Esophagus squamous epithelium (tissue), 5 donors: ENCODE measurements at places on chromosomes 13 and 19.

DNA sequence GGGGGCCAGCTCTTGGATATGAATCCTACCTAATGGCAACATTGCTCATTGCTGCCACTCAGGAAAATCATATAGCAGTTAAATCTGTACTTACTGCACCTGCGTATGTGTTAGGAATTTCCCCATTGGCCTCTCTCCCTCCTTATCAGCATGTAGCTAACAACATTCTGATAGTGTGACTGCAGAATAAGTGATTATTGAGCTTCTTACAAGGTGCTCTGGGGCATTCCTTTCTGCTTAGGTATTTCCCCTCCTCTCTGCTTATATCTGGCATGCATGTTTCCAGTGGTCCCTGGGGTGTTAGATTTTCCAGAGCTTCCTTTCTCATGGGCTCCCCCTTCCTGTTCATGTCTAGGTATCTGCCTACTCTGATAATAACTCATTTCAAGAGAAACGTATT, 414.1 kb upstream of the SLITRK1 start:
- no peak for DNase-seq

GRCh38 chr13:36530861-36531590, 98.7 kb downstream of the CCNA1 start:
- no peak for DNase-seq

- DNase-seq, result no peak
Observed at GRCh38 chr19:1312767-1313694, 27.4 kb downstream of the EFNA2 start.

- DNase-seq, result no peak
Observed at GRCh38 chr19:18789883-18790565, 1.1 kb downstream of the COMP start.

GRCh38 chr13:48492096-48492440, 40.8 kb downstream of the RCBTB2 start:
- DNase-seq, result no peak

- no peak for DNase-seq
Observed at GRCh38 chr13:70297189-70297616, 189.0 kb upstream of the KLHL1 start.

- DNase-seq, result no peak
Observed at GRCh38 chr19:45428384-45429231, 4.9 kb upstream of the ERCC1 start.

GRCh38 chr13:33497146-33497845, 211.7 kb upstream of the STARD13 start:
- no peak for DNase-seq

- no peak for DNase-seq
Observed at GRCh38 chr13:48483575-48483974, 49.3 kb downstream of the RCBTB2 start.

DNA sequence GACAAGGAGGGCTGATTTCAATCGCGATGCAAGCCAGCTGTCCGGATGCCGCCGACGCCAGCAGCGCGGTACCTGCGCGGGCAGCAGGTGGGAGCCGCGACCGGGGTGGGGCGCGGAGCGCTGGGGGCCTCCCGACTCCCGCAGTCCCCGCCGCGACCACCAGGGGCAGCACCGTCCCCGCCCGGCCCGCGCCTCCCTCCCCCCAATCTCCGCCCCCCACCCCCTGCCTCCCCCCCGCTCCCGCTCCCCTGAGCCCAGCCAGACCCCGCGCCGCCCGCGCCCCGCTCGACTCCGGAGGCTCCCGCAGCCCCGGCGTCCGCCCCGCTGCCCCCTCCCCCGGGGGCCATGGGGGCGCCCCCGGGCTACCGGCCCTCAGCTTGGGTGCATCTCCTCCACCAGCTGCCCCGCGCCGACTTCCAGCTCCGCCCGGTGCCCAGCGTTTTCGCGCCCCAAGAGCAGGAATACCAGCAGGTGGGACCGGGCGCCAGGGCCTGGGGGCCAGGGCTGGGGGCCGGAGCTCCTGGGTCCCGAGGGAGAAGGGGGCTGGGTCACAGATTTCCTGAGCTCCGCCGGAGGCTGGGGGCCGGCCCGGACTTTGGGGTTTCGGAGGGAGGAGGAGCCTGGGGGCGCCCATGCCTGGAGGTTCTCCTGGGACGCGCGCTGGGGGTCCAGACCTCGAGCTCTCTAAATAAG, at the start of gene TTYH1:
TTYH1 (plus strand) TSS at position 257 of the 693 bp plus-strand sequence; CDS start at position 346, 89 bp downstream.
- no peak for DNase-seq

- DNase-seq, result no peak
Observed at GRCh38 chr19:12465211-12465610, 19.4 kb downstream of the ZNF709 start.

- DNase-seq, result no peak
Observed at GRCh38 chr19:53131727-53132126, 983 bp downstream of the ZNF415 start.

GRCh38 chr19:10000171-10000826, 10.0 kb downstream of the COL5A3 start:
- DNase-seq, result no peak

DNA sequence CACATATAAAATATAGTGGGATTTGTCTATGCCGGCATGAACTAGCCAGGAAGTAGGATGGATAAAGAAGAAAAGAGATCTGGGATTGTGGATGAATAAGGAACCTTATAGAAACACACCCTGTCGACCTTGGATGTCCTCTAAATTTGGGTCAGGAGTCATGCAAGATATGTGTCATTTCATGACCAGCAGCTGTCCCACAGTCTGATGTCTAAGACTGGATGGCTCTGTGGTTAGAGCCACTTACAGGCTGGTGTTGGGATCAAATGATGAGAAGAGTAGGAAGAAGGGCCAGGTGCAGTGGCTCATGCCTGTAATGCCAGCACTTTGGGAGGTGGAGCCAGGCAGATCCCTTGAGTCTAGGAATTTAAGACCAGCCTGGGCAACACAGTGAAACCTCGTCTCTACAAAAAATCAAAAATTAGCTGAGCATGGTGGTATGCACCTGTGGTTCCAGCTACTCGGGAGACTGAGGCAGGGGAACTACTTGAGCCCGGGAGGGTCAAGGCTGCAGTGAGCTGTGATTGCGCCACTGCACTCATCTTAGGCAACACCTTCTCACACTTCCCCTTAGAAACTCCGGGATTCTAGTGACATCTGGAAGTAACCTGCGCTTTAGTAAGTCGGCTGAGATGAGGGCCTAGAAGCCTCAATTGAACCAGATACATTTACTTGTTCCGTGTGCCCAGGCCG, 30.8 kb downstream of the TMED1 start:
- no peak for DNase-seq

DNA sequence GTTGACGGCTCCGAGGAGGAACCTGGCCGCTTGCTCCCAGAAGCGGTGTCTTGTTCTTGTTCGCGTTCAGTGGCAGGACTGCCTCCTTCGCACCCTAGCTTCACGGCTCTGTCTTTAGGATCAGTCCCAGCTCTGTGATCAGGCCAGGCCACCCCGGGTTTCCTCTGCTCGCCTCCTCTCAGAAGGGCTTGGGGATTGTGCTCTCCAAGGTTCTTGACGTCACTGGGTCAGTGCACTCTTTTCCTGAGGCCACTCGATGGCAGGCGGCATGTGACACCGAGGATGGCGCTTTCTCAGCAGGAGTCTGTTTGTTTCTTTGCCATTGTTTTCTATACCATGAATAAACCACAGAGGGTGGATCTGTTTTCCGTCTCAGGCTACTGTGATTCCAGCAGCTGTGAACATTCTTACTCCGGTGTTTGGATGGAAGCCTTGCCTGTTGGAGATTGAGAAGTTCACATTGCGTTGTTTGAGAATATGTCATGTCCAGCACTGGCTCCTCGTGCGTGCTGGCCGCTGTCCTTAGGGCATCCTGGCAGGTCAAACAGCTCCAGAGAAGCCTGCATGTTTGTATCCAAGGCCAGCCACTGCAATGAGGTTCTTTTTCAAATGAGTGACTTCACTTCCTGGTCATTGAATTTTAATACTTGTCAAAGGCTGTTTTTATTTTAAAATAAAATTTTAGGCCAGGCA, 44.5 kb downstream of the SLC7A9 start:
- no peak for DNase-seq

DNA sequence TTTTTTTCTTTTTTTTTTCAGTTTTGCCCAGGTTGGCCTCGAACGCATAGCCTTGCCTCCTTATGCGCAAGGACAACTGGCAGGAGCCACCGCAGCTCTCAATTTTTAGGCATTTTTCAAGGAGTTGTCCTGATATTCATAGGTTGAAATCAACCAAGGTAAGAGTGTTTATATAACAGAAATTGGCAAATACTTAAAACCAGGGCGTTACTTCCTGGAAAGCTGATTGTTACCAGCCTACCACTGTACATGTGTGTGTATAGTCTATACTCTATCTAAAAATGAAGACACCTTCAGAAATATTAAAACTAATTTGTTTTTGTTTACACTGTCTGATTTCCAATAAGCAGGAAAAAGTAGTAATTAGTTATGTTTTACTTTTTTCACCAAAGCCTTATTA, 39.2 kb downstream of the GPC6 start:
- no peak for DNase-seq

- DNase-seq, result no peak
Observed at GRCh38 chr13:111561091-111561781, 240.8 kb downstream of the TEX29 start.

DNA sequence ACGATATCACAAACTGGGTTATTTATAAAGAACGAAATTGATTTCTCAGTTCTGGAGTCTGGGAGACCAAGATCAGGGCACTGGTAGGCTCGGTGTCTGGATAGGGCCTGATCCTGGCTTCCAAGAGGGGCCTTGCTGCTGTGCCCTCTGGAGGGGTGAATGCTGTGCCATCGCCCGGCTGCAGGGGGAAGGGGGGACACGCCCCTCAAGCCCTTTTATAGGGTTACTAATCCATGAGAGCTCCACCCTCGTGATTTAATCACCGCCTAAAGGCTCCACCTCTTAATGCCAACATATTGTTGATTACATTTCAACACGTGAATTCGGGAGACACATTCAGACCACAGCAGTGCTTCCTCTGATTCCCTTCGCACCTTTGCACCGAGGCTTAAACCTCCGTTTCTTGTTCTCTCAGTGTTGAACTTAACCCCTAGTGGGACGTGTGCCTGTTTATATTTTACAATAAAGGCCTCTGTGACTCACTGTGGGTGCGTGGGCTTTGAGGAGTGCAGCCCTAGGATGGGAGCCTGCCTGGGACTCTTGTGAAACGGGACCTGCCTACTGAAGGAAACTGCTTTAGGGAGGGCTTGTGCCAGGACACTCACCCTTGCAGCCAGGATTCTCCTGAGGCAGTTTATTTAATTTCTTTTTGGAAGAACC, 52.4 kb upstream of the SPATA13 start:
- DNase-seq, result no peak
